ENCODE measurements at places on chromosomes 2 and 18.

DNA sequence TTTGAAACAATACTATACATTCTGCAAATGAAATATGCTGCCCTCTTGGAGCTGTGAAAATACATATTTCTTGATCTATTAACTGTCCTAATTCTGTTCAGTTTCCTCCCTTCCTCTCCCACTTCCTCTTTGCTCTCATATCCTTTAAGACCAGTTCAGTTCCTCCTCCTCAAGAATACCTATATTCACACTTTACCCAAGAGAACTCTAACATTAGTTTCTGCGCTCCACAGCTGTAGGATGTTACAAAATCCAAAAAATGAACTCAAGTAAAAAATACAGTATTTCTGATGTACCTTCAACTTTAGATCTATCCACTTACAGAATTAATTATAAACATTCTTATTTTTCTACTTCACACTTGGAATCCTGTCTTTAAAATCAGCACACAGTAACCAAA lies 5.4 kb downstream of the ITSN2 start:
- DNase-seq = no peak

DNA sequence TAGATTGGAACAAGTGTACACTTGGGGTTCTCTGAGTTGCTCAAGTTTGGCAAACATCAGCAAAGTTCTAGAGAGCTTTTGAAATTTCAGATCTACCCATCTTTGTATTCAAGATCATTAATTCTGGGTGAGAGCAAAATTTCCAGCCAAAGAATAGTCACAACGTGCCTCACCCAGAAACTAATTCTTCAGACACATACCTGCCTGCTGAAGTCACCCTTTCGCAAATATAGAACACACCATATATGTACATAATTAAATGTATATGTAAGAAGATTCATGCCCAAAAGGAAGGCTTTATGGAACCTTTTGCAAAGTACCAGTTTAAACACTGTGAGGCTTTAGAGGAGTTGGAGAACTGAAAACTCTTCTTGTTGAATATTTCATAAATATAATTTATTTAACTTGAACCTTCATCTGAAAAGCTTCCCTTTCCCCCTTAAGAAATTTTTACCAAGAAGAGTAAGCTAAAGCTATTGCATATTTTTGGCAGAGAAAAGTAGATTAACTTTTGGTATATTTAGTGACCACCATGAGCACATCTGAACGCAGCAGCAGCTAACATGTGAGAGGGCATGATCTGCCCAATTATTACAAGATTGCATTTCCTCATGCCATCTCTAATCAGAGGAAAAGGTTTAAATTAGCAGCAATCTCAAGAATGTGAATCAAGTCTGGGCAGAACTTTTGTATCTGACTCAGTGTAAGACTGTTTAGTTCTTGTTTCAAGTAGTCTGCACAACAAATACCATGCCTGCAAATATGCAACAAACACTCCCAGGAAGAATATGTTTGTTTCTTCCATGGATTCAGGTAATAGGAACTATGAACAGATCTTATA lies 8.2 kb downstream of the RND3 start:
- no peak for DNase-seq

GRCh38 chr2:69619725-69620124 lies 23.8 kb downstream of the AAK1 start:
- DNase-seq = no peak

GRCh38 chr2:47675196-47675825 lies 107.6 kb upstream of the MSH6 start:
- no peak for DNase-seq

- no peak for DNase-seq
Measured at GRCh38 chr18:69838620-69839411, 108.9 kb downstream of the CD226 start.

DNA sequence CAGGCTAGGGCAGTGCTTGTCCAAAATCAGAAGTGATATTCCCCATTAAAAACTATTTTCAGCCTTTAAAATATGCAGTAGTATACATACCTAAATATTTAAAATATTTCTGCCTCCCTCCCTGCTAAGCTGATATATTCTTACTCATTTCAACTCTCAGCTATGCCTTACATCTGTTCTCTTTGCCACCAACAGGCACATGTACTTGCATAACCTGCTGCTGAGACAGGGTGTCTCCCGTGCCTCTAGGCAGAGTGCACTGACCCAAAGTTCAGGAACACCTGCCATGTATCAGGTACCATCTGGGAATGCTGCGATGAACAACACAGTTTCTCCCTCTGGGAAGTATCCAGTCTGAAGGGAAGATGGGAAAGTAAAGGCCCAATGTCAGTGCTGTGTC lies 91.7 kb downstream of the STK39 start:
- no peak for DNase-seq

- DNase-seq = no peak
Measured at GRCh38 chr2:127220102-127220767, at the start of gene CYP27C1. TSS of gene CYP27C1 (minus strand) at chr2:127220299. CDS start at chr2:127220270, 29 bp downstream.

- DNase-seq = no peak
Measured at GRCh38 chr2:46091004-46091403, 206.2 kb upstream of the EPAS1 start.

DNA sequence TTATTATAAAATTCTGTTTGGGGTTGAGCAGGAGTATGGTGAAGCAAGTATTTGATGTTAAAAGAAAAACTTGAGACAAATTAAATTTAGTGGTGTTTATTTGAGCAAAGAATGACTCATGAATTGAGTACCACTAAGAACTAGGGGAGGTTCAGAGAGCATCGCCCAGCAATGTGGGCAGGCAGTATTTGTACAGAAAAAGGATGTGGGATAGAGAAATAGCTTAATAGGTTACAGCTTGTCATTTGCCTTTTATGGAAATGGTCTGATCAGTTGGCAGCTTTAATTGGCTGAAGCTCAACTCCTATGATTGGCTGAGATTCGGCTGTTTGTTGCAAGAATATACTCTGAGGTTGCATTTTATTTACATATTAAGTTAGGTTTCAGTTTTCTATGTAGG lies 68.2 kb downstream of the LRATD1 start:
- DNase-seq = no peak

- DNase-seq = peak; percentile 79
Measured at GRCh38 chr2:223815186-223815883, 22.0 kb downstream of the AP1S3 start.

GRCh38 chr2:144453486-144454158 lies 66.3 kb downstream of the ZEB2 start:
- DNase-seq = no peak

- DNase-seq = no peak
Measured at GRCh38 chr2:32277363-32277673, 386 bp upstream of the YIPF4 start.

DNA sequence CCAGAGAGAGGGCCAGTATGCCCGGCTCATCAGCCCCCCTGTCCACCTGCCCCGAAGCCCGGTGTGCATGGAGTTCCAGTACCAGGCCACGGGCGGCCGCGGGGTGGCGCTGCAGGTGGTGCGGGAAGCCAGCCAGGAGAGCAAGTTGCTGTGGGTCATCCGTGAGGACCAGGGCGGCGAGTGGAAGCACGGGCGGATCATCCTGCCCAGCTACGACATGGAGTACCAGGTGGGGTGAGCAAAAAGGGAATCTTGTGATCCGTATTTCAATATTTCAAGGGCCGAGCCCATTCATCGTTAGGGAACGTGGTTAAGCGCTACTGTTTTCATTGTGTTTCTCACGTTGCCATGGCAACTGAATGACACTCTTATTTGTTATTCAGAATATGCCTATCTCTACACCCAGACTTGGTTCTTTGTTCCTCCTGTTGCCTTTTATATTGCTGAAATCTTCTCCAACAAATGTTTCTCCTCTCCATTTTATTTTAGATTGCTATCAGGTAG lies 81.5 kb downstream of the NRP2 start:
- DNase-seq = peak; percentile 55

GRCh38 chr2:111226876-111227700 lies 106.4 kb downstream of the BCL2L11 start:
- no peak for DNase-seq

GRCh38 chr2:47401789-47402554 lies 984 bp upstream of the MSH2 start:
- DNase-seq = no peak

Measured in kidney capillary endothelial cell (primary cell).